ENCODE measurements at places on chromosomes 12 and 14.

- no peak for DNase-seq
Measured at GRCh38 chr12:4859478-4860210, 50.1 kb upstream of the KCNA1 start.

- DNase-seq: no peak
Measured at GRCh38 chr14:22811722-22812121, 3.5 kb downstream of the SLC7A7 start.

DNA sequence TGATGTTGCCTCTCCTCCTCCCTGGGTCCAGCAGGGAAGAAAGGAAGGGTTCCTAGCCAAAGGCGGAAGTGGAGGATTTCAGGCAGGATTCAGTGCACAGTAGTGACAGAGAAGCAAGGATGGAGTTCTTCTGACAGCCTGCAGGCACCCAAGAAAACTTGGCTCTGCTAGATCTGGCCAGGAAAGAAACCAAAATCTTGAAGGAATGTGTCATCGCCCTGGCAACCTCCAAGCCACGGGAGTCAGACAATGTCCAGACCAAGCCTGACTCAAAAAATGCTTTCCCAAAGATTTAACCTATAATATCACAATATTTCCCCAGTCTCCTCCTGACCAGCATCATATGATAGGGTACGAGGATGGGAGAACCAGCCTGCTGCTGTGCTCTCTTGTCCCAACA is 22.8 kb upstream of the DHRS4 start:
- DNase-seq: no peak

DNA sequence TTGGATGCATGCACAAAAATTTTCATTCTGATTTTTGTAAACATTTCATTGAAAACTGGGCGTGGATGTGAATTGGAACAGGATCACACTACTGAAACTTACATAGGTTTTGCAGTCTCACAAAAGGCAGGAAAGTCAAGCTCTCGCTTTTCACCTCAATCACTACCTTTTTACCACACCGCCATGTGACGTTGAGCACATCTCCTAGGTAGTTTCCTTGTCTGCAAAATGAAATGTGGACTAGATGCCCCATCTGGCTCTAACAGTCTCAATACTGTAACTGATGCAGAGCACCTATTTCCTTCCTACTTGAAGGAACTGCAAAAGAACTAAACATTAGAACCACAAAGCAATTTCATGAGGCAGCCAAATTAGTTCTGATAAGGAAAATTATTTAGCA is 4.4 kb upstream of the YY1 start:
- no peak for DNase-seq
